ENCODE measurements at places on chromosomes 7 and 10.

DNA sequence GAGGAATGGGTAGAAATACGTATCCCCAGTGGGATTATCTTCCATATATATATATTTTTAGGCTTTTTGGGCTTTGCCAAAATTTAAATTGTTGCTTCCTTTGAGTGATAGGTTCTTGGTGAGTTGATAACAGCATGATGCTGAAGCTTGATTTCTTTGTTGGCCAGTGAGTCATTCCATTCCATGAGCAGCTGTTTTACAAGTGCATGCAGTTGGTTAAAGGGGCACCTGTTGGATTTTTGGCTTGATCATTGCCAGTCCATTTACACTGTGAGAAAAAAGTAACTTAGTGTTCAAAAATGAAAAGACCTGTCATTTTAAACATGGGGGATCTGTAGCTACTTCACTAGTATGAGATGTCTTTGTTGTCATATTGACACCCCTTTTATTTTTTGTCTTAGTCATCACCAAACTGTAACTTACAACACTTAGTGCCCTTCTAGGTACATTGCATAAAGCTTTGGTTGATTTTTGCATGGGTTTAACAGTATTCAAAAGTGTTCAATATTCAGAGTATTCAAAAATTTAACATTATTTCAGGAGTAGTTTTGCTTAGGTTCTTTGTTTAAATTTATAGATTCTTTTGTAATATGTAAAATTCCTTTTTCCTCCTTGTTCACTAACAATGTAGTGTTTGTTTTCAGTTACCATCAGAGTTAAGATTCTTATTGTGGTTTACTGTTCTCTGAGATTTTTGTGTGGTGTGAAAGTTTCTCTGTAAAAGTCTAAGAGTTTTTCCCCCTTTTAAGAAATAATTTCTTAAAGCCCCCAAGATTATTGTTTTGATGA is 8.8 kb downstream of the AKAP9 start:
- DNase-seq, result no peak

DNA sequence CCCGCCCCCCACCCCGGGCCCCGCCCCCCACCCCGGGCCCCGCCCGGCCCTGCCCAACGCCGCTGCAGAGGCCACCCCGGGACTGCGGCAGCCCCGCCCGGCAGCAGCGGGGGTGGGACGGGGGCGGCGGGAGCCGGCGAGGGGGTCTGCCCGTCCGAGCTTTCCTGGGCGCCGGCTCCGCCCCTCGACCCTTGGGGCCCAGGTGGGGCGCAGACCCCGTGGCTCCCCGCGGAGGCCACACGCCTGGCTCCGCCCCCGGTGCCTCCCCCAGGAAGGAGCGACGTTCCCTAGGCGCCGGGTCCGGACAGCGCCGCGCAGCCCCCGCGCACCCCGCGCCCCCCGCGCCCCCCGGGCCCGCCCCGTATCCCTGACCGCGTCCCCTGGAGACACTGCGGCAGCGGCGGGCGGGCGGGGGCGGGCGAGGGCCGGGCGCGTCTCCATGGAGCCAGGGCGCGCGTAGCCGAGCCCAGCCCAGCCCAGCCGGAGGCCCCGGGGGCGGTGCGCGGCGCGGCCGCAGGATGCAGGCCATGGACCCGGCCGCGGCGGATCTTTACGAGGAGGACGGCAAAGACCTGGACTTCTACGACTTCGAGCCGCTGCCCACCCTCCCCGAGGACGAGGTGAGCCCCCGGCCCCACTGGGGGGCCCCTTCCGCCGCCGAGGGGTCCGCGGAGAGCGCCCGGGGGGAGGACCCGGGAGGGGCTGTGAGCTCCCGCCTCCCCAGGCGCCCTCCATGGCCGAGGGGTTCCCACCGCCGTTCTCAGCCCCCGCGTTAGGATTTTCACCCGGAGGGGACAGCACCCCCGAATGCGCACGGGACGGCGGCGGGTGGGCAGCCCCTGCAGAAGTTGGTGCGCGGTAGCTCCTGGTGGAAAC is at the start of gene KNDC1:
KNDC1 (plus strand) TSS at position 270 of the 876 bp plus-strand sequence; CDS start at position 519, 249 bp downstream.
- no peak for DNase-seq

DNA sequence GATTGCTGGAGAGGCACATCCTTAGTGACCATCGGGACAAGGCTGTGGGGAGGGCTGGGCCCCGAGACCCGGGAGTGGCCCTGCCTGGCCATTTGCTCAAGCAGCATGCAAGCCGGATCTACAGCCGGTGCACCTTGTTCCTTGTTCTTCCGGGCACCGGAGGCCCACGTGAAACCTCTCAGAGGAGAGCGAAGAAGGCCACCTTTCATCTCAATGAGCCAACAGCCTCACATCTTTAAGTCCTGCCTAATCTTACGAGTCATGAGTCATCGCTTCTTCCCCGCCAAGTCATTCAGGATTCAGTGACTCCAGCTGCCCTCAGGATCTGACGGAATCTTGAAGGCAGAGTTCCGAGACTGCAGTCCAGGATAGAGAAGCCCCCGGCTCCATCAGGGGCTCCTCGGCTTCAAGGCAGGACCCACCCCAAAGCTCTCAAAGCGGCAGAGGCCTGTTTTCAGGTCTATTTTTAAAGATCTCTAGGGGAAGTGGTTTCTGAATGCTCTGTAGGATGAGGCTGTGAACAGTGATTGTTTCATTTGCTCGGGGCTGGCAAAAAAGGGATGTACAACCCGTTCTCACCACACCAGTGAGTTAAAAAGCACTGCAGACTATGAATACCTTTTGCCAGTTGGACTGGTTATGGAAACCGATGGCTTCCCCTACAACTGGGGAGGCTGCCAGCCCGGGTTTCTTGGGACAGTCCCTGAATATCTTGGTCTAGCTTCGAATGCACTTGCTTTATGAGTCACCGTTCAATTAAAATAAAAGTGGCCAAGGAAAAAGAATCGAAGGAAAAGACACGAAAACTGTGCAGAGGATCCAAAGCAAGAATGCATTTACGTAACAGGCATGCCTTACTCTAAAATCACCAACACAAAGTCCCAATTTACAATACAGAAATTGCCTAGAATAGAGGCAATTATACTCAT is 57.2 kb upstream of the ECHDC3 start:
- DNase-seq, result peak; percentile 34

DNA sequence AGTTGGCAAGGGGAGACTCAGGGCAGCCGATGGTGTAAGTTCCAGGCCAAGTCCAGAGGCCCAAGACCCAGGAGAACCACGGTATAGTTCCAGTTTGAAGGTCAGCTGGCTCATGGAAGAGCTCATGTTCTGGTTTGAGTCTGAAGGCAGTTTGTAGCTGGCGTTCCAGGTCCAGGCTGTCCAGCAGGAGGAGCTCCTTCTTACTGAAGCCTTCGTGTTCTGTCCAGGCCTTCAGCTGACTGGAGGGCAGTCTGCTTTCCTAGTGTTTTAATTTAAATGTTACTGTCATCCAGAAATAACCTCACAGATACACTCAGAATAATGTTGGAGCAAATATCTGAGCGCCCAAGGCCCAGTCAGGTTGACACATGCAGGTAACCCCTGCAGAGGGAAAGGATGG is 4.2 kb downstream of the SUN1 start:
- DNase-seq, result no peak

GRCh38 chr7:28389504-28390395 is 22.6 kb upstream of the CREB5 start:
- no peak for DNase-seq

GRCh38 chr7:31204071-31204470 is 136.5 kb downstream of the NEUROD6 start:
- DNase-seq, result no peak

DNA sequence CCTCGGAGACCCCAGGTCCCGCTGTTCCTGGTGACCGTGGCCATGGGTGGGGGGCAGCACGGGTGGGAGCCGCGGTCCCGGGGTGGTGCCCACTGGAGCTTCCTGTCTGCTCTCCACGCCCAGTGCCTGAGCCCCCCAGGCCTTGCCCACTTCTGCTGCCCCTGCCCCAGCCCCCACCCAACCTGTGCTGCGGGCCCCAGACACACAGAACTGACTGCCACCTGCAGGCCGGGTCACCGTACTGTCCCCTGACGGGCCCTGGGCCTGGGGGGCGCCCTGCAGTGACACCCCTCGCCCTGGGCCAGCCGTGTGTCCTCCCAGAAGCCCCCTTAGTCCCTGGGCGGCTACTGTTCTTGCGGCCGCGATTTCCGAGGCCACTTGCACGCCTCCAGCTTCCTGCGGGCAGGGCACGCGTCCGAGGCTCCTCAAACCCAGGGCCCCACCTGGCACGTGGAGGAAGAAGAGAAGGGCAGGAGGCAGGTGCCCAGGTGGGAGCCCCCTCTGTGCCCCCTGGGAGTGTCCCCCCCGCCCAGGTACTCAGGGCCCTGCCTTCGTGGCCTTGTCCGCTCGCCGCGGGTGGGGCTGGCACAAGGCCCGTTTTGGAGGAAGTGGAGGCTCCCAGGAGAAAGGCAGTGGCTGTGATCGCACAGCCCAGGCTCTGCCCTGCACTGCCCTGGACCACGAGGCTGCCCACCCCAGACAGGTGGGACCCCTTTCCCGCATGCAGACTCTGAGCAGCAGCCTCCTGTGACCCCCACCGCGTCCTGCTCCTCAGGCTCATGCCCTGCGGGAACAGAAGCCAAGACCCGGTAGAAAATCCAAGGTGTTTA is 10.4 kb downstream of the TMEM184A start:
- no peak for DNase-seq

- no peak for DNase-seq
Observed at GRCh38 chr7:29825775-29826529, 19.6 kb downstream of the WIPF3 start.

DNA sequence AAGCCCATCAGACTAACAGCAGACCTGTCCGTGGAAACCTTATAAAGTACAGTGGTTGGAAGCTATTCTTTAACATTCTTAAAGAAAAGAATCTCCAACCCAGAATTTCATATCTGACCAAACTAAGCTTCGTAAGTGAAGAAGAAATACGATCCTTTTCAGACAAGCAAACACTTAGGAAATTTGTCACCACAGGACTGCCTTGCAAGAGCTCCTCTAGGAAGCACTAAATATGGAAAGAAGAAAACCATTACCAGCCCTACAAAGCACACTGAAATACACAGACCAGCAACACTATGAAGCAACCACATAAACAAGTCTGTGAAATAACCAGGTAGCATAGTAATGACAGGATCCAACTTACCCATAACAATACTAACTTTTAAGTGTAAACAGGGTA is 177.7 kb upstream of the PRSS1 start:
- DNase-seq, result no peak

DNA sequence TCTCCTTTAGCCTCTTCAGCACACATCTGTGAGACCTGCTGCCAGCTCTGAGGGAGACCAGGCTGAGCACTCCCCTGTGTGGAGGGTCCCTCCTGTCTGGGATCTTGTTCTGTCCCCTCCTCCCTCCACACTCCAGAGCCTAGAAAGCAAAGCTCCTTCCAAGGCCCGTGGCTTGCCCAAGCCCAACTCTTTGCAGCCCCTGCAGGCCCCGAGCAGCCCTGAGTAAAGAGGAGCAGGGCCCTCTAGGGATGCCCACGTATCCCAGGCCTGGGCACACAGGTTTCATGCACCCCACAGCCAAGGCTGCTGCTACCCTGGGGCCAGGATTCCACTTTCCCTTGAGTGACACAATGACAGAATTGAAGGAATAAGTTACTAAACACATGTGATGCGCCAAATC is 24.0 kb downstream of the COBL start:
- DNase-seq, result no peak

DNA sequence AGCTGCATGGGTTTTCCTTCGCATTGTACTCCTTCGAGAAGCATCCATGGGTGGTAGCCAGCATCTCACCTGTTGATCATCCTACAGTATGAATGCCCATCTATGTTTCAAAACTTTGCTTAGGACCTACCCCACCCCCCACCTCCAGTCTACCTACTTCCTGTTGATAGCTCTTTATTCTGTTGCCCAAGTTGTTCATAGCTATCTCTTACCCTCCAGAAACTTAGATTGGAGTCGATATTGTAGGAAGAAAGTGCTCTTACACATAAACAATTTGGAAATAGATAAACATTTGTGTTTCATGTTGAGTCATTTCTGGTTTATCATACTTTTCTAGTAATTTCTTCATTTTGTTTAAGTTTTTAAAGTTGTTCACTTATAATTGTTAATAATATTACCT is 90.1 kb downstream of the FAS start:
- DNase-seq, result no peak

GRCh38 chr7:138095972-138096935 is 20.0 kb downstream of the AKR1D1 start:
- DNase-seq, result no peak

GRCh38 chr7:92635538-92635937 is 45.3 kb upstream of the FAM133B start:
- DNase-seq, result no peak

GRCh38 chr7:155136619-155137243 is 66.6 kb downstream of the HTR5A start:
- DNase-seq, result no peak

- no peak for DNase-seq
Observed at GRCh38 chr7:112946350-112946749, 140.3 kb downstream of the GPR85 start.

DNA sequence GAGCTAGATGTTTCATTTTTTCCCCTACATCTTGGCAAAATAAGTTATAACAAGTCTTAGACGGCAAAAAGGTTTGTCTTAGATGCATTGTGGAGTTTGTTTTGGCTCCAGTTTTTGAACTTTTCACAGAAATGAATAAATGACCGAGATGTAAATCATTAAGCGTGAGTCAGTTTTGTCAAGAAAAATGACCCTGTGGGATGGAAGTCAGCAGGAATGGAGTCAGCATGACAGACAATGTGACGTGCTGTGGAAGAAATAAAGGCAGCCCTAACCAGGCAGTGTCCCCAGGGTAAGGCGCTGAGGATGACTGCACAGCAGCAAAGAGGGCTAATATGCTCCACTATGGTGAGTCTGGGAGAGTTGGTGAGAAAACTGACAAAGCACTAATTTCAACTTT is 163.2 kb downstream of the NOC3L start:
- DNase-seq, result no peak

GRCh38 chr10:66805612-66806011 is 120.2 kb upstream of the LRRTM3 start:
- DNase-seq, result no peak
